ENCODE measurements at places on chromosomes 13 and 19. TPM values are rescaled to one million over a fixed set of nuclear protein-coding genes. Genes with fewer than 3 reads are reported as not detected.

Gene B9D2
- total RNA-seq: 8.4 TPM

Gene IL4I1
- 2.4 TPM for total RNA-seq

Gene MYBPC2
- total RNA-seq: not detected

Gene KCNJ14
- total RNA-seq: 0.35 TPM

Gene RASA3
- total RNA-seq: 4.4 TPM

Gene IGFL2
- 2.5 TPM for total RNA-seq

Gene DCLK1
- 1.5 TPM for total RNA-seq

Gene KDELR1
- total RNA-seq: 233 TPM

Gene SULT2B1
- total RNA-seq: 1.4 TPM

Gene ZNF565
- total RNA-seq: 3.2 TPM

Gene KLK15
- 3.6 TPM for total RNA-seq

Gene KLK6
- not detected for total RNA-seq

Gene NOP53
- total RNA-seq: 257 TPM

Gene GPC5
- not detected for total RNA-seq

Gene ADAMTSL5
- 7.3 TPM for total RNA-seq

Gene PGPEP1
- total RNA-seq: 99.0 TPM

Gene RFPL4AL1
- not detected for total RNA-seq

Gene YIF1B
- total RNA-seq: 28.8 TPM

Gene PLIN5
- total RNA-seq: 2.0 TPM

Gene LRRC63
- not detected for total RNA-seq

Gene CLDN10
- total RNA-seq: 0.64 TPM

Gene ZNF555
- total RNA-seq: 5.5 TPM

Gene PSG6
- not detected for total RNA-seq

Gene NLRP9
- total RNA-seq: not detected

Gene TNFSF9
- 4.0 TPM for total RNA-seq

Gene PAF1
- total RNA-seq: 41.6 TPM

Gene PSG2
- not detected for total RNA-seq

Gene LGALS7B
- not detected for total RNA-seq

Gene CYP2A7
- total RNA-seq: not detected

Gene CGB8
- not detected for total RNA-seq

Gene SMIM44
- 6.2 TPM for total RNA-seq

Gene TPTE2
- total RNA-seq: 0.15 TPM

Gene LILRB4
- total RNA-seq: 1.4 TPM

Gene CNN1
- total RNA-seq: 10.7 TPM

Gene PEAK3
- total RNA-seq: 0.29 TPM

Measured in colonic mucosa (tissue), 4 donors.